Stimulated activated CD4-positive, alpha-beta T cell treated with anti-CD3 and anti-CD28 coated beads, Interleukin-12 subunit alpha, Interleukin-12 subunit beta, amount 100 ng/mL, for 24 hours (primary cell): ENCODE measurements at places on chromosomes 1 and 21.

- DNase-seq: no peak
Measured at GRCh38 chr1:183097438-183098051, 74.3 kb downstream of the LAMC1 start.

DNA sequence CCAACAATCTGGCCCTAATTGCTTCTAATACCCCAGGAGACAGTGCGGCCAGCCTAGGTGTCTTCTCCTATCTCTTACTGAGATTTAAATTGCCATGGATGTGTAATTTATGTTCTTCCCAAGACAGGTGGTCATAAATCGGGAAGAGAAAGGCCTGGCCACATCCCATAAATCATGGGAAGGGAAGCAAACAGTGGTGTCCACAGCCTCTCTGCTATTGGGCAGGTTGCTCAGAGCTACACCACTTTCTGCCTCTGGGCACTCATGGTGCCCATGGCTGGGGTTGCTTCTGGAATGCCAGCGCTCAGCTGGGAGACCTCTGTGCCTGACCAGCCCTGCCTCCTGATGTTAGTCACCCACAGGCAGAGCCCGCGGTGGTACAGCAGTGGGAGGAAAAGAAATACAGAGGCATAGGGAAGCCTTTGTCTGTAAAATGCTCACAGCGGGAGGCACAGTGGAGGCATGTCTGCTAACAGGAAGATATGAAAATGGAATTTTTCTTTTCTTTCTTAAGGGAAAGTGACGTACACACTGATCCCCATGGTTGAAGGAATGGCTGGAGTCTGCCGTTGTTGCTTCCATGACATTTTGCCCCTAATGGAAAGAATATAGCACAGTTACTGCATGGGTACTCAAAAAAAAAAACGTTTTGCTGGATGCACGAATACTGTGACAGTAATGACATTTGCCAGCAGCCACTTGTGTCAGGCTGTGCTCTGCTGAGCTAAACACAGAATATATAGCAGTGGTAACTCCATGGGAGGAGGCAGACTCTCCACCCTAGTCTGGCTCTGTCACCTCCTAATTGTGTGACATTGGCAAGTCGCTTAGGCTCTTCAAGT, 21.9 kb downstream of the MTARC1 start:
- no peak for DNase-seq

- no peak for DNase-seq
Measured at GRCh38 chr1:175826705-175827104, 83.3 kb upstream of the TNR start.

DNA sequence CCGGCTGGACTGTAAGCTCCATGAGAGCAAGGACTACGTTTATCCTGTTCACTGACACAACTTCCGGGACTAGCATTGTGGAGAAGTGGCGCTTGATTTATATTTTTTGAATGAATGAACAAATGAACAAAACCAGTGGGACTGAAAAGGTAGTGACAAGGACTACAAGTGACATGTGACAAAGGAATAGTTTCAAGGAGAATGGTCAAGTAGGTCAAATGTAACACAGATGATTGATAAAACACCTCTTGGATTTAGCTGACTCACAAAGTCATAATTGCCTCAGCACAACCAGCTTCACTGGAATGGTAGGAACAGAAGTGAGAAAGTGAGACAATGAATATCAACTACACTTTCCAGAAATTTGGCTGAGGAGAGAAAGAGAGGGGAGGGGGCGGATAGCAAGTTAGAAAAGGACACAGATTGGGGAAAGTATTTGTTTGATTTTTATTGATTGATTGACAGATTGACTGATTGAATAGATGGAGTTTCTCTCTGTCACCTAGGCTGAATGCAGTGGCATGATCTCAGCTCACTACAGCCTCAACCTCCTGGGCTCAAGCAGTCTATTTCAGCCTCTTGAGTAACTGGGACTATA, 14.2 kb downstream of the MTF1 start:
- no peak for DNase-seq

DNA sequence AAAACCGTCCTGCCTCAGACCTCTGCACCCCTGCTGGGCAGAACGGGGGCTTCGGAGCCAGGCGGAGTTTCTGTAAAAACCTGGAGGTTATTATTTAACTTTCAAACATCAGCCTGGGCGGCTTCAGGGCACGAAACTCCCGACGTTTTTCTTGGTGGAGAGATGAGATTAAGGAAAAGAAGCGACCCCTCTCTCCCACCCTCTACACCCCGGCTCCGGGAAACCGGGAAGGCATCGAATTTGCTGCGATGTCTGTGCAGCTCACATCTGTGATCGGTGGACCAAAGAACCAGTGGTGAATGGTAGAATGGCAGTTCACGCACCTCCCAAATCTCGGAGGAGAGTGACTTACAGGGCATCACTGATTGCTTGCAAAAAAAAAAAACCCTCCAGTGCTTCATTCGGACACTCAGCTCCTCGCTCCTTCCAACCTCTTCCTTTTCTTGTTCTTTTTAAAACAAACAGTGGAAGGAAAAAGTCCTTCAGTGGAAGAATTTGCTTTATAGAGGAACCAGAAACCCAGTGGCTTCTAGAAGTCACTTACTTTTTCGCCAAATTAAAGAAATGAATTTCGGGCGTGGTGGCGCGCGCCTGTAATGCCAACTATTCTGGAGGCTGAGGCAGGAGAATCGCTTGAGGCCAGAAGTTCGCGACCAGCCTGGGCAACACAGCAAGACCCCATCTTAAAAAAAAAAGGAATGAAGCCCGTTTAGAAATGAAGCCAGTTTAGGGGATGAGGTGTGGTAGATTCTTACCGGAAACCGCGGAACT, 884 bp downstream of the PHACTR4 start:
- DNase-seq: no peak
